ENCODE measurements at places on chromosomes 7 and 10. TPM values are rescaled to one million over a fixed set of nuclear protein-coding genes. Genes with fewer than 3 reads are reported as not detected.

- no peak overlapping the region for H3K4me3 ChIP-seq
- H3K36me3 ChIP-seq: no peaks in the 10 kb centered on the region
- no peaks in the 10 kb centered on the region for H3K4me1 ChIP-seq
- H3K27ac ChIP-seq: no peak overlapping the region
- DNase-seq: no peak
Observed at GRCh38 chr7:94810496-94810895, 96.9 kb upstream of the PPP1R9A start.

DNA sequence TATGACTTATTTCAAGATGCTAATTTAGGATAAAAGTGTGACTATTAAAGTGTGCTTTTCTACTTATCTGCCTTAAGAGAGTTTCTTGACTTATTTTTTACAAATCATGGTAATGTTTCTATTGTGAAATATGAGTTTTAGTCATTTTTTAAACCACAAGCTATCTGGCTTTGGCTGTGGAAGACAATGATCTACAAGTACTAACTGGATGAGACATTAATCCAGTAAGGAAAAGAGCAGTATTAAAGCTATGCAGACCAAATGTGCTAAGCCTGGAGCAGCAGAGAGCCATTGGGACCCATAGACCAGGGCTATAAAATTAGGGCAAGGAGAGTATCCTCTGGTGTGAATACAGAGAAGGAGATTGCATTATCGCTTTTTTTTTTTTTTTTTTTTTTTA, 92.4 kb downstream of the SEMA3A start:
- H3K4me3 ChIP-seq: no peak overlapping the region
- no peaks in the 10 kb centered on the region for H3K27me3 ChIP-seq
- no peaks in the 10 kb centered on the region for H3K4me1 ChIP-seq
- H3K36me3 ChIP-seq: no peaks in the 10 kb centered on the region
- H3K27ac ChIP-seq: no peak overlapping the region
- no peak for DNase-seq

- peak; percentile 75 for DNase-seq
- H3K4me1 ChIP-seq: 0 out of 2 replicates have a peak, but pooled peaks cover 9% of the 10 kb centered on the region
- peak within 1 kb of the TSS; percentile 72 for H3K4me3 ChIP-seq
- H3K27ac ChIP-seq: no peak within 1 kb of the TSS
- no peaks in the 10 kb centered on the region for H3K36me3 ChIP-seq
Observed at GRCh38 chr7:105581066-105581811, at the start of gene EFCAB10. Gene EFCAB10 (minus strand): TSS chr7:105581493. CDS start chr7:105581463, 30 bp downstream.

DNA sequence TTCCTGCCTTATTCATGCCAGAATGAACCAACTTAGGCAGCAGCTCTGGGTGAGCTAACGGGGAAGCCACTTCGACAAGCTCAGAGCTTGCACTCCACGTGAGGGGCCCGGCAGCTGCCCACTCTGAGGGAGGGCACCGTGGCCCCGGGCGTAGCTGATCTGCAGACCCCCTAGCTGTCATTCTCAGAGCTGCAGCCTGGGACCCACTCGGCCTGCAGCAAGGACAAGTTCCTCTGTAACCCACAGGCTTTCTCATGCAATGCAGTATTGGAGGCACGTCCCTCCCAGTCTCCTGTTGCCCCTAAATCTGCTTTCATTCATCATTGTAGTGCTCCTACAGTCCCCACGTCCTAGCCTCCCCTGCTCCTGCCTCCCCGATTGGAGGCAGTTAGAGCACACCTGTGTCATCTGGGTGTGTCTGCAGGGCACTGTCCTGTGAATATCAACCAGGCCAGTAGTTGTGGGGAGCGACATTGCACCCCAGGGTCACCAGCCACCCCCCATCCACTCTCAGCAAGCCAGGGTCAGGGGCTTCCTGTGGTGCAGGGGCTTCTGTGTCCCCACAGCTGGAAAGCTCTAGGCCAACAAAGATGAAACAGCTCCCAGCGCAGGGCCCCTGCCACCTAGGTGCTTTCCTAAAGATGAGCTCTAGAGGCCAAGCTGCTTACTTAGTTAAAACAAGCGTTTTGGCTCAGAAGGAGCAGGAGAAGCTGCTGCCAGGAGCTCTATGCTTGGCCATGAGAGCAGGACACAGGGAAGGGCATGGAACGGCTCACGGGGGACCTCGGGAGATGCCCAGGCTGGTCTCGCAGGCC, 333.6 kb downstream of the ADARB2 start:
- H3K36me3 ChIP-seq: no peaks in the 10 kb centered on the region
- peaks cover 13% of the 10 kb centered on the region for H3K4me1 ChIP-seq
- no peak overlapping the region for H3K27ac ChIP-seq

- no peak overlapping the region for H3K4me3 ChIP-seq
- no peak for DNase-seq
- H3K36me3 ChIP-seq: no peaks in the 10 kb centered on the region
- H3K27me3 ChIP-seq: no peaks in the 10 kb centered on the region
Observed at GRCh38 chr10:69721690-69722310, 79.9 kb upstream of the COL13A1 start.

- H3K4me3 ChIP-seq: no peak overlapping the region
- H3K27ac ChIP-seq: no peak overlapping the region
- no peak for DNase-seq
Observed at GRCh38 chr10:118495499-118495898, 99.9 kb downstream of the PRLHR start.

Gene HOXA6
- total RNA-seq: 1.3 TPM

DNA sequence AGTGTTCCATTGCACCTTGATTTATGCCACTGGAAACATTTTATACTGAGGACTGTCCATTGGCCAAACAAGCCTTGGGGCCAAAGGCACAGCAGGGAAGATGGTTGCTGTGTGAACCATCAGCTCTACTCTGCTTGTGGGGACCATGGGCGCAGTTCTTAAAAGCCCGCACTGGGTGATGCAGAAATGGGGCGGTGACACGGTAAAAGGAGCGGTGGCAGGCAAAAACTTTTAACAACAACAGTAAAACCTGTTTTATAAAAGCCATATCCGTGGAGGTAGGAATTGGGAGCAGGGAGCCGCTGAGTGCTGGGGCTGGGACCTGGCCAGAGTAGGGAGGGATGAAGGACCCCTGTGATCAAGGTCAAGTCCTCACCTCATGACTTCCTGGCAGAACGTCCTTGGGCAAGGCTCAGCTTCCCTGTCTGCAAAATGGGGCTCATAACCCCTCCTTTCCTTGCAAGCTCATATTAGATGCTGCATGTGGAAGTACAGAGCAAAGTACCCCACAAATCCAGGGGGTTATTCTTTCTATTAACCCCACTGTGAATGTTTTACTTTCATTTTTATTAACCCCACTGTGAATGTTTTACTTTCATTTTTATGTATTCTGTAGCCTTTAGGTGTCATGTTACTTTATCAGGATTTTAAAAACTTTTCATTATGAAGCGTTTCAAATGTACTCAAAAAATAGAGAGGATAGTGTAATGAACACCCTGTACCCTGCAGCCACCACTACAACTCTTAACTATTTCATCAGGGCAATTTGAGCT, 78.3 kb downstream of the GRK5 start:
- no peaks in the 10 kb centered on the region for H3K27me3 ChIP-seq
- H3K4me3 ChIP-seq: no peak overlapping the region
- no peak overlapping the region for H3K27ac ChIP-seq
- peaks cover 48% of the 10 kb centered on the region for H3K4me1 ChIP-seq
- DNase-seq: no peak
- no peaks in the 10 kb centered on the region for H3K36me3 ChIP-seq

DNA sequence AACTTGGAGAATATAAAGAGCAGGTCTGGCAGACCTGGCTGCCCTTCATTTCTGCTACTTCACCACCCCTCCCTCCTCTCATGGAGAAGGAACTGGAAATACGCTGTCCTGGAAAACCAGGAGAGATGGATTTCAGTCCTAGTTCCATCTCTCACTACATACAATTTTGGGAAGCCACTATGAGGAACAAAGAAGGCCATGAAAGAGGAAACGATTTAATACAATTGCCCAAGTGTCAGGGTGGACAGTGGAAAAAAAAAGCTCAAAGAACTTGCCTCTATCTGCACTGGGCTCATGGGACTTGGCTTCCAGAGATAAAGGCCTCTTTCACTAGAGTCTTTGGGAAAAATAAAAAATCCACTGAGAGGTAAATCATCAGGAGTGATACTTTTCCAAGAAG, 561.7 kb downstream of the KCNMA1 start:
- no peak for DNase-seq
- H3K4me3 ChIP-seq: no peak overlapping the region
- H3K36me3 ChIP-seq: no peaks in the 10 kb centered on the region
- no peaks in the 10 kb centered on the region for H3K4me1 ChIP-seq

DNA sequence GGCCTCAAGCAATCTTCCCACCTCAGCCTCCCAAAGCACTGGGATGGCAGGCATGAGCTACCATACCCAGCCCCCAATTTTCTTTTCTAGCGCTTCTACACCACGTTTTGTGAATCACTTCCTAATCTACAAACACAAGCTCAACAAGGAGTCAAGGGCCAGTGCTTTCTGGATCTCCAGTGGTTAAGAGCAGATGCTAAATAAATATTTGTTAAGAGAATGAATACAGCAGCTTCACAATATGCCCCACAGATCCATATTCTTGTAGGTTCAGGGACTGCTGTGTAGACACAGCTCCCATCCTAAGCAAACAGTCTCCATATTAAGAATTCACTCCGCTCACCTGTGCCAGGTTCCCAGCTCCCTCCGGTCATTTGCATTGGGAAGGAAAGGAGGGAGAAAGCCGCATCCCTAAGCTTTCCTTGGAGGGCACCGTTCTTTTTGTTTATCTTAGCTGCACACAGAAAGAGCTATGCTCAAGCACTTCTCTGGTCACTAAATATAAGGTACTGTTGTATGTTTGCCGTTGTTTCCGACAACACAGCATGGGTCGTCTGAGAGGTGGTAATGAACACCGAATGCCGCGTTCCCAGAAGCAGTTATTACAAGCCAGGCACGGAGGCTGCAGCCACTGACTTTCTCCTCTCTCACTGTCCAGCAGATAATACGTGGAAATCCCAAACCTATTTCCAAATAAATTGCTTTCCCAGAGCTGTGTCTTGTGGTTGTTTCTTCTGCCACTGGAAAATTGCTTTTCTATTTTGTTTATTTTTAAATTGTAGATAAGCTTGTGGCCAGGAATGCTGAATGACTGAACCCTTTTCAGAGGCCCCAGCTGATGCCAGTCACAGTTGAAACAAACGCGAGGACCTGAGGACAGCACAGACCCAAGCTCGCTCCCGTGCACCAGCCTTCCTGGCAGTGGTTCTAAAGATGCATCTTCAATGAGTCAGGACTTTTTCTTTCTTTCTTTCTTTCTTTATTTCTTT, 217.1 kb downstream of the PRPF18 start:
- no peak overlapping the region for H3K27ac ChIP-seq
- peaks cover 12% of the 10 kb centered on the region for H3K27me3 ChIP-seq
- H3K4me1 ChIP-seq: no peaks in the 10 kb centered on the region
- H3K36me3 ChIP-seq: no peaks in the 10 kb centered on the region
- no peak overlapping the region for H3K4me3 ChIP-seq

Gene ODAD2
- not detected for total RNA-seq

GRCh38 chr7:90595342-90595800, 750 bp upstream of the CDK14 start:
- peak overlapping the region; percentile 70 for H3K4me3 ChIP-seq
- H3K36me3 ChIP-seq: no peaks in the 10 kb centered on the region
- H3K4me1 ChIP-seq: peaks cover 8% of the 10 kb centered on the region
- 0 out of 2 replicates have a peak, but pooled peaks cover 2% of the 10 kb centered on the region for H3K27me3 ChIP-seq
- no peak overlapping the region for H3K27ac ChIP-seq
- DNase-seq: no peak

DNA sequence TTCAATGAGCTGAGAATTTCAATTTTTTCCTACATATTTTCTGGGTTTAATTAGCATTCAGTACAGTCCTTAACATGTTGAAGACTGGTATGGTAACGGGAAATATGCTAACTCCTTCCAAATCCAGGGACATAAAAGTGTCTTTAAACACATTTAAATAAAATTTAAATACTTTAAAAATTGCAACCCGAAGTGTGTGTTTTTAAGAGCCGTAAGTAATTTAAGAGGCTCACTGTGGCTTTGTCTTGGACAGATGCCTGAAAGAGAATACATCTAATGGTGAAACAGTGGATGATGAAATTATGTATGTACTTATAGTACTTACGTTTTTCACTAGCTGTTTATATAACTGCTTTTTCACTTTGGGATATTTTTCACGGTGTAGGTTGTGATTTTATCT, 687.3 kb upstream of the CELF2 start:
- H3K27ac ChIP-seq: no peak overlapping the region
- DNase-seq: no peak
- no peaks in the 10 kb centered on the region for H3K27me3 ChIP-seq

Gene PLEKHS1
- total RNA-seq: not detected

- H3K36me3 ChIP-seq: no peaks in the 10 kb centered on the region
- H3K4me3 ChIP-seq: no peak overlapping the region
- no peak overlapping the region for H3K27ac ChIP-seq
- peaks cover 20% of the 10 kb centered on the region for H3K27me3 ChIP-seq
Observed at GRCh38 chr10:128855618-128856428, 611.2 kb upstream of the MGMT start.

GRCh38 chr10:83909001-83909400, 230.3 kb upstream of the GHITM start:
- no peak for DNase-seq
- H3K4me3 ChIP-seq: no peak overlapping the region
- no peaks in the 10 kb centered on the region for H3K36me3 ChIP-seq
- H3K4me1 ChIP-seq: no peaks in the 10 kb centered on the region

GRCh38 chr7:29354340-29354739, 159.8 kb downstream of the CHN2 start:
- H3K36me3 ChIP-seq: peaks cover 22% of the 10 kb centered on the region
- no peak for DNase-seq
- H3K4me1 ChIP-seq: peaks cover 9% of the 10 kb centered on the region
- no peak overlapping the region for H3K27ac ChIP-seq
- H3K4me3 ChIP-seq: no peak overlapping the region
